NCI-H774 (cell line): ENCODE measurements at places on chromosomes 2 and 18.

DNA sequence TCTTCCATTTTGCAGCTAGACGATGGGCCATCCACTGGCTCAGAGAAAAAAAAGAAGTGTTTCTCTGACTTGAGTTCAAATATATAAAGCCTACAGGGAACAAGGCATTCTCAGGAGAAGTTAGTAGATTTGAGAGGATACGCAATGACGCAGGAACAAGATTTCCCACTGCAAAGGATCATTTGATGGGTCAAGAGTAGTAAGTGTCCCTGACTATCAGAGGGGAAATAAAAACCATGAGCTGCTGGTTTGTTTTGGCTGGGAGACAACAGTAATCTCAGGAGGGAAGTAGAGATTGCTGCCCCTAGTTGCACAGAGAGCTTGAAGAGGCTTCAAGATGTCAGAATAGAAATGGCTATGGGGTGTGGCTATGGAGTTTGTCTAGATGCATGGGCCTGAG lies 22.3 kb upstream of the MYO1B start:
- DNase-seq, result no peak

DNA sequence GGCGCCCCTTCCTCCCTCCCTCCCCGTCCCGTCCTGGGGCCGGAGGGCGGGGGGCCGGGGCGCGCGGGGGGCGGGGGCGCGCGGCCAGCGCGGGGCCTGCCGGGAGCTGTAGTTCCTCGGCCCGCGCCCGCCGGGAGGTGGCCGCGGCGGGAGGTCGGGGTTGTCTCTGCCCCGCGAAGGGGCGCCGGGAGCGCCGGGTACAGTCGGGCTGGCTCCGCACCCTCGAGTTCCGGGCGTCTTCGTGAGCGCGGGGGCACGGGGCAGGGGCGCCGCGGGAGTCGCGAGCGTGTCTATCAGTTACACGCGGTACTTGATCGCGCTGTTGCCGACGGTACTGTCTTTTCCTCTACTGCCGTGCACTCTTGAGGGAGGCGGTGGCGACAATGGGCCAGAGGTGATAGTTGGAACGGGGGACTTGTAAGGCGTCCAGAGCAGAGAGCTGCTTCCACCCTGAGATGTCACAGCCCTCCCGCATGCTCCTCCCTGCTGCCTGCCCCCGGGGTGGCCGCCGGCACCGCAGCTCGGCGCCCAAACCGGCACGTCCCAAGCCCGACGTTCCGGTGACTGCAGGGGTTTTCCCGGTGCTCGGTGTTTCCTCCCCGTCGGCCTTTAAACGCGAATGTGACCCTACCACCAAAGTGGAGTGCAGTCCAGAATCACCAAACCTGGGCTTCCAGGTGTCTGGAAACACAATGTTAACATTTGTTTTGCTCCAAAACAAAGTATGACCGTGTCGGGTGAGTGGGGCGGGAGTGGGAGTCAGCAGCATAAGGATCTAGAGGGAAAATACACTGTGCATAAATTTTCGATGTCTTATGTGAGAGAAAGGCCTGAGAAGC lies at the start of gene PRKD3:
TSS of gene PRKD3 (minus strand) at position 48 of the 839 bp plus-strand sequence. CDS start 8,309 bp downstream, outside the sequence.
- DNase-seq, result peak; percentile 50

DNA sequence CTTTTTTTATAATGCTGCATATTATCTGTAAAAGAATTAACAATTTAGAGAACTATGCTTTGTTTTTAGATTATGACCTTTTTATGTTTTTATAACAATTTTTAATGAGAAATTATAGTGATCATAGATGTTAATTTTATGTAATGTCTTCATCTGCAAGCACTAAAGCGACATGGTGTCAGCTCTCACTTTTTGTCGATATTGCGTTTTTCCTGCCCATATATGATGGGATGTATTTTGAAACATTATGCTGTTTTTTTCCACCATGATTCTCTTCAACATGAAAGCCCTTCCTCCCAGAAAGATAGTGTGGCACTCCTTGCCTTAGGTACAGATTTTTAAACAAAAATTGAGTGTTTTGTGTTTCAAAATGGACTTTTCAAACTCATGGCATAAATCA lies 104.3 kb downstream of the KCNH7 start:
- no peak for DNase-seq

- no peak for DNase-seq
Observed at GRCh38 chr2:189218236-189218635, 38.7 kb upstream of the COL5A2 start.

GRCh38 chr2:152485954-152486736 lies 151.2 kb downstream of the FMNL2 start:
- no peak for DNase-seq

DNA sequence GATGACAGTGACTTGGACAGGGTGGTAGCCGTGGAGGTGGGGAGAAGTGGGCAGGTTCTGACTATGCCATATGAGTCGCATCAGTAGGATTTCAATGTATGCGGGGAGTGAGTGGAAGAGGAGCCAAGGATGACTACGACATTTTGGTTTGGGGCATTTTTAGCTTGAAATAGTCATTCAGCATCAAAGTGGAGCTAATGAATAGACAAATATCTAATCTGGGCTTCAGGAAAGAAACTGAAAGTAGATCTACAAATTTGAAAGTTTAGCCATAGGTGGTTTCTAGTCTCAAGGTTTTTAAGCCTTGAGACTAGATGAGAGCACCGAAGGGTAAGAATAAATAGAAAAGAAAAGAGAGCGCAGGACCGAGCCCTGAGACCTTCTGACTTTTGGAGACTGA lies 58.3 kb downstream of the FEZ2 start:
- DNase-seq, result no peak

DNA sequence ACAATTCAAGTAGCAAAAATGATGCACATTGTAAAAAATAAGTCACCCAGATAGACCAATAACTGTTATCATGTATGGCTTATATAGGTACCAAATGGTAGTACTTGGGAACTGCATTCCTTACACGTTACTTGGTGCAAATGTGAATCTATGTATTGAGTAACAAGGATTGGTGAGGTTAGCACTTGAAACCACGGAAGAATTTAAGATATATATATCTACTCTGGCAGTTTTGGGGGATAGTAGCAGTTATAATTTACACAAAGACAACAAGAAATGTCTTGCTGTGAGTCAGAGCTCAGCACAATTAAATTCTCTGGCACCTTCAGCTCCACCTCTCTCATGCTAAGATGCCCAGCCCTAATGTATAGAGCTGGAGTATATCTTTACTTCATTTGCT lies 359.4 kb upstream of the RAB12 start:
- no peak for DNase-seq

GRCh38 chr2:168543037-168543436 lies 87.0 kb downstream of the CERS6 start:
- no peak for DNase-seq

GRCh38 chr2:75729861-75730260 lies 19.1 kb upstream of the GCFC2 start:
- no peak for DNase-seq

- no peak for DNase-seq
Observed at GRCh38 chr2:144490857-144491256, 29.1 kb downstream of the ZEB2 start.

DNA sequence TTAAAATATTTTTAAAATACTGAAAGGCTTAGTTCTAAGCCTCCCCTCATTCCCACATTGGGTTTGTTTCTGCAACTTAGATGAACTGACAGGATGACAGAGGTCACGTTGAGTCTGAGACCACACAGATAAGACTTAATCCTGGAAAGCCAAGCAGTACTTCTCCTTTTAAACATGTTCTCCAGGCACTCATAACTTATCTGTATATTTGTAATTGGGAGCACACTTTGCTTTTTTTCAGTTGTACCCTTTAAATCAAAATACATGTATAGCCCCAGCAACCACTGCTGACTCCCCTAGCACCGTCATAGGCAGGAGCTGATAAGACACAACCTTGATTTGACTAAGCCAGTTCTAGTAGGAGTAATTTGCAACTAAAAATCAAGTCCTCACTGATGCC lies 394.8 kb downstream of the PID1 start:
- DNase-seq, result no peak

DNA sequence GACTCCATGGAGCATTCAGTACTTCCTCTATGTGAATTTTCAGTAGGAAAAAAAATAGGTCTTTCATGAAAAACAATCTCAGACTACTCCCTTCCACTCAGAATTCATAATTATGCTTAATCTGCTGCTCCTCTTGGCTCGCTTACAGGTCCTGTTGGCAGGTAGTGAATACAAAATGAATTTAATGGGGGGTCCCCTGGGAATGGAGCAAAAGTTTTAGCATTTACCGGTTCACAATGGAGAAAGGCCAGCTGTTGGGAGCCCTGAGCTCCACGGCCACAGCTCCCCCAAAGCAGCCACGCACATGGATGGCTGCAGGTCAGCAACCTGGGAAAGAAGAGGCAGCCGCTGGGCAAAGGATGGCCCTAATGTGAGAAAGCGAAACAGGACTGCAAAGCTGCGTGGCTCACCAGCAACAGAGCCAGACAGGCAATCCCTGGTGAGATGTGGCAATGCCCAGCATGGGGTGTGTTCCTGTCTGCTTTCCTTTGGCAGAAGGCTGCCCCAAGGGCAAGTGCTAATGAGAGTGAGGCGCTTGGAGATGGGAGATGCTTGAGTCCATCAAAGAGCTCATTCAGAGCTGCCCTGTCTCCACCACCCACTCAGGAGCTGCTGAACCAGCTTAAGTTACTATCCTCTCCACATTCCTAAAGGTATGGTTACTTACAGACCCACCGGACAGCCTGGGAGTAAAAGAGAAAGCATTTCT lies 447.4 kb downstream of the EPHA4 start:
- no peak for DNase-seq

- no peak for DNase-seq
Observed at GRCh38 chr2:135494503-135494902, 36.5 kb downstream of the ZRANB3 start.

- no peak for DNase-seq
Observed at GRCh38 chr2:232170396-232170795, 208.2 kb upstream of the ALPP start.

GRCh38 chr2:119372778-119373568 lies 6.2 kb downstream of the DBI start:
- no peak for DNase-seq

GRCh38 chr18:813172-814071 lies 1.4 kb upstream of the YES1 start:
- no peak for DNase-seq

DNA sequence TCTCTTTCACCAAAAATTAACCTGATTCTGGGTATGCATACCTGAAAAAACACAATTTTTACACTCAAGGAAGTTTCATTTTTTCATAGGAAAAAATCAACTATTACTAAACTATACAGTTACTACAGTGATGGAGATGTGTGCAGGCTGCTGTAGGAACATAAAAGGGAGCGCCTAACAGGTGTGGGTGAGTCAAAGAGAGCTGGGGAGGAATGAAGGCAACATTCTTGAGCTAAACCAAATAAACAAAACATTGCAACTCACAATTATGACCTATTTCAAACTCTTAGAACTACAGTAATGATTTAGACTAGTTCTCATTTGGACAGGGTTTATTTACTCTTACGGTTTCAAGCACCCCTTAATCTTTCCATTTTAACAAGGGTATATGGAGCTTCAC lies 13.4 kb upstream of the CLASP1 start:
- no peak for DNase-seq

GRCh38 chr2:51807229-51807628 lies 775.3 kb upstream of the NRXN1 start:
- no peak for DNase-seq

DNA sequence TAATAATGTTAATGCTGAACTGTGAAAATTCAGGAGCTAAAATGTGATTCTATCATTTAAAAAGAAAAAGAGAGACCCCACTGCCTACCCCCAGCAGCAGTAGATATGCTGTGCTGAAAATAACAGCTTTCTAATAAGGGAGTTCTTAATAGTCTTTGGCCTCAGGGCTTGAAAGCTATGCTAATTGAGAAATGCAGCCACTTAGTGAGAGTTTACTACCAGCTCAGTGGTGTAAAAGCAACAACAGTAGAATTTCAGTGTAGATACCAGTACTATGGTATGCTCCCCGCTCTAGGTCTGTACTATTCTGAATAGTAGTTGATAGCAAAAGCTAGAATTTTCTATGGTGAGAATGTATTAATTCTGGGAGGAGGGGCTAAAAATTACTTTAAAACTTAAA lies 303.1 kb upstream of the VWC2L start:
- no peak for DNase-seq

- no peak for DNase-seq
Observed at GRCh38 chr18:13235981-13236380, 17.4 kb downstream of the LDLRAD4 start.

DNA sequence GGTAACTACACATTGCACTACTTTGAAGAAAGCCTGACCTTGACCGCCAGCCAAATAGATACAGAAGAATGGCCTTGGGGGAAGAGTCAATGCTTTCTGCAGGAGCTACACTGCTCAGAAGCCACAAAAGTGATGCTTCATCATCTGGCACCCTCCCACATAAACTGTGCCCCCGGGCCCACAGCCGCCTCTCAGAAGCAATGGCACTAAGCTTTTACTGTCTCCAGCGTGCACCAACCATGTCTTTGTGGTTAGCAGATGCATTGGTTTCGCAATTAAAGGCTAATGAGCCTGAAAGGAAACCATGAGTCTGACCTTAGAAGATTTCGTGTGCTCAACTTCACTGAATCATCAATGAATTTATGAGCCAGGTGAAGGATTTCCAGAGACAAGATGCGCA lies 209.4 kb upstream of the TRIB2 start:
- no peak for DNase-seq

- no peak for DNase-seq
Observed at GRCh38 chr2:224038830-224039079, 331 bp downstream of the SERPINE2 start.

DNA sequence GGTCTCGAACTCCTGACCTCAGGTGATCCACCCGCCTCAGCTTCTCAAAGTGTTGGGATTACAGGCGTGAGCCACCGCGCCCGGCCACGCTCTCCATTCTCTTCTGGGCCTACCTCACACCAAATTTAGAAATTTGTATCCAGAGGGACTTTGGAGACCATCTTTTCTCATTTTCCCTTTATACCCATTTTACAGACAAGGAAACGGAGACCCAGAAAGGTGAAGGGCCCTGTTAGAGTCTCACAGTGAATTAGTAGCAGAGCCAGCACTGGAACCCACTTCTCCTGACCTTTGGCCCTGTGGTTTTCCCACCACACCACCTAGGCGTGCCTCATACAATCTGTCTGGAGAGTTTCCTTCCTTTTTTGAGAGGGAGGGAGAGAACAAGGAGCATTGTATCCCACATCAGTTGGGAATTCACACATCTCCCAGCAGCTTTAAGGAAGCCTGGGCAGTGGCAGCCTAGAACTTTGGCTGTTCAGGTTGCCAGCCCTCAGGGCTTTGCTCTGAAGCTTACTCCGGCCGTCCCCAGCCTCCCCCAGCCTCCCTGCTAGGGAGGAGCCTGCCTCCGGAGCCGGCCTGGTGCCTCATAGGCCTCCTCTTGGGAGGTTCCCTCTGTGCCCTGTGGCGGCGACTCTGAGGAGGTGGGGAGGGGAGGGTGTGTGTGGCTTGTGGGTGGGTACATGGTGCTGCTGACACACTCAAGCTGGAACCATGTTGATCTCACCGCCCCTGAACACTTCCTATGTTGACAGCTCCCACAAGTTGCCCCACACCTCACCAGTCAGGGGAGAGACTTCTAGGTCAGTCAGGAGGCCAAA lies 13.8 kb downstream of the FOSL2 start:
- no peak for DNase-seq

DNA sequence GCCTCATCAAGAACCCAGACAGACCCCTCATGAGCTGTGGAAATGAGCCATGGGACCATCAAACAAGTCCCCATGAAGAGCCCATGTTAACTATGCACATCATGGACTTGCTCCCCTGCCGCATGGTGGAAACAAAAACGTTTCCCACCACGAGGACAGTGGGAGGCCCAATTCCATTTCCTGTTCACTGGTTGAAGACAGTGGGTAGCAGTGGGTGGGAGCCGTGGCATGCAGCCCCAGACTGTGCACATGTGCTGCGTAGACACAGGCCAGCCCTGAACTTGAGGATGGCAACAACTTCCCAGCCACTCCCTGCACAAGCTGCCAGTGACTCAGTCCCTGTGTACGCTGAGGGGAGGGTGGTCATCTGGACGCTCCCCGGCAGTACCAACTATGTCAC lies 108.4 kb upstream of the LMAN1 start:
- no peak for DNase-seq
